Chondrocyte (in vitro differentiated cells): ENCODE measurements at places on chromosomes 2 and 18. TPM values are rescaled to one million over a fixed set of nuclear protein-coding genes. Genes with fewer than 3 reads are reported as not detected.

The FAM228B gene
- total RNA-seq: 15.8 to 21.5 TPM (median 19.0 TPM) in 3 replicates

The FEV gene
- total RNA-seq: not detected in 3 replicates

The NEMP2 gene
- total RNA-seq: 7.9 to 9.6 TPM (median 8.9 TPM) in 3 replicates

The PPP3R1 gene
- 56.2 to 72.3 TPM (median 70.8 TPM) in 3 replicates for total RNA-seq

The GCA gene
- 4.0 to 4.8 TPM (median 4.5 TPM) in 3 replicates for total RNA-seq

The SEH1L gene
- total RNA-seq: 34.1 to 37.5 TPM (median 36.3 TPM) in 3 replicates

The ACMSD gene
- not detected in 3 replicates for total RNA-seq

The UGT1A6 gene
- total RNA-seq: 0.17 TPM in 1 of 3 replicates, not detected in the others

The GKN1 gene
- 0.37 TPM in 1 of 3 replicates, not detected in the others for total RNA-seq

The KRTCAP3 gene
- total RNA-seq: 1.1 to 3.6 TPM (median 1.4 TPM) in 3 replicates

The CHRNG gene
- total RNA-seq: not detected in 3 replicates
